Ecto neural progenitor cell (in vitro differentiated cells): ENCODE measurements at places on chromosomes 3 and 15.

GRCh38 chr3:66438046-66438445 lies 62.8 kb downstream of the LRIG1 start:
- no peak for DNase-seq

DNA sequence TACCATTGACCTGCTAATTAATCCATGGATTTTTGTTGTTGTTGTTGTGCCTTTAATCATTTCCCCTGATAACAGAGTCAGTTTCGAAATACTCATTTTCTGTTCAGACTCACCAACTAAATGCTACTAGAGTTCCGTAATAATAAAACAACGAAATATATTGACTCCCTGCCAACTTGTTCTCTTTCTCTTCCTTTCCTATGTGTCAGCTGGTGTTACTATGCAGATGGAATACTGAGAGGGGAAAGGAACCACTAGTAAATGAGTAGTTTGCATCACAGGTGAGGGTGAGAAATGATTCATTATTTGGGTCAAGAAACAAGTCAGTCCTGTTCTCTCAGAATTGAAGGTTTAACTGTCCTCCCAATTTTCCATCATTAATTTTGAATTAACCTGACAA lies 1027.3 kb downstream of the TUSC7 start:
- DNase-seq = no peak

GRCh38 chr3:134877788-134878187 lies 82.7 kb downstream of the EPHB1 start:
- DNase-seq = no peak

GRCh38 chr3:60308808-60309207 lies 942.4 kb downstream of the FHIT start:
- DNase-seq = no peak

DNA sequence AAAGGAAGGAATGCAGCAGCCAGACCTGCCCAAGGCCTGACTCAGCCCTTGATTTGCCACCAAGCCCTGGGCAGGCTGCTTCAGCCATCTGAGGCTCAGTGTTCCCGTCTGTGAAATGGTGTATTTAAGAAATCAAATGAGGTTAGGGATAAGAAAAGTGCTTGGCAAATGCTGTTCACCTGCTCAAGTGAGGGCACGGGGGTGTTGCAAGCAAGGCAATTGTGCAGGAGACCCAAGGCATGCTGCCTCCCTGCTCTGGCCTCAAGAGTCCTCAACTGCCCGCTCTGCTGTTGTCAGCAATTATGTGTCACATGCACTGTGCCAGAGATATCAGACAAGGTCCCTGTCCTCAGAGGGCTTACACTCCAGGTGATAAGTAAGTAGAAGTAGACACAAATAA lies 101.8 kb downstream of the TPRA1 start:
- DNase-seq = no peak

DNA sequence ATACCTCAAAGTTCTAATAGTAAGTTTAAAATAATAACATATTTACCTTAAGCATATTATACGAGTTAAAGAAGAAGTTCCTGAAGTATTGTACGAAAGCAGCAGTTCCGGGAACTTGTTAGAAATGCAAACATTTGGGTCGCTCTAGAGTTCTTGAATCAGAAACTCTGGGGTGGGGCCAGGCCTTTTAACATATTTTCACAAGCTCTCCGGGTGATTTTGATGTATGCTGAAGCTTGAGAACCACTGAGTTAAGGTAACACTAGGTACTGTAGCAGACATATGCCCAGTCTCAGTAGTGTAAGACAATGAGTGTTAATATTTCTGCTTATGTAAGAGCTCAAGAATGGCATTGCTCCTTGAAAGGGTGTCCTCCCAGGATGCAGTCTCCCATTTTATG lies 461.1 kb downstream of the C3orf38 start:
- DNase-seq = no peak

- peak; percentile 70 for DNase-seq
Measured at GRCh38 chr15:74821091-74821789, 5.2 kb upstream of the CPLX3 start.

DNA sequence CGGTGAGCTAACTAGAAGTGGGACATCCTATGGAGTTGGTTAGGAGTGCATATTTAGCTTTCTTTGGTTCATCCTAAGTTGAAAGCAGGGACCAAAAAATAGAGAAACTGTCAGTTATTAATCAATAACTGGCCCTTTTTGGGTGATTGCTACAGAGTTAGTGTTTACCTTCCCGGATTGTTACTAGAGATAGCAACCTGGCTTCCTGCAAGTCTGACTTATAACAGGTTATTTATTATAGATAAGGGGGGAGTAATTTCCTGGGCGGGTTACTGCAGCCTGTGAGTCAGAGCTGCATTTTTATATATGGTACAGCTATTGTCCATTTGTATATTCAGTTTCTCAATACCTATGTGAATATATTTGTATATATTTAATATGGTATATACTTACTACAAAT lies 522.0 kb downstream of the MFSD1 start:
- no peak for DNase-seq

DNA sequence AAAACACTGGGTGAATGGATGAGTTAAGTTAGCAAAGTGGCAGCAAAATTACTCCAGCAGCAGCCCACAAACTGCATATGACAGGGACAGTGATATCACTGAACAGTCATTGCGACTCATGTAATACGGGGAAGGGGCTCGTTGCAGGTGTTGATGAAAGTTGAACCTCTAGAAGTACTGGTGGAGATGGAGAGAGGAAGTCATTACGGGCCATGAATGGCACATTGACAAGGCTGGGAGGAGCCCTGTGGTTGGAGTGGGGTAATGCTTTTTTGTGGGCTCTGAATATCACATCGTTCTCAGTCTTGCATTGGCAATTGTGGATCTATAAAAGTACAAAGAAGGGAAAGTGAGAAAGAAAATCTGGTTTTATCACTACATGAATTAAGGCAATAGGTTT lies 278.1 kb downstream of the ZPLD1 start:
- no peak for DNase-seq

GRCh38 chr3:88149101-88149508 lies 654 bp upstream of the C3orf38 start:
- no peak for DNase-seq

- no peak for DNase-seq
Measured at GRCh38 chr3:99884484-99884883, 66.8 kb downstream of the CMSS1 start.

DNA sequence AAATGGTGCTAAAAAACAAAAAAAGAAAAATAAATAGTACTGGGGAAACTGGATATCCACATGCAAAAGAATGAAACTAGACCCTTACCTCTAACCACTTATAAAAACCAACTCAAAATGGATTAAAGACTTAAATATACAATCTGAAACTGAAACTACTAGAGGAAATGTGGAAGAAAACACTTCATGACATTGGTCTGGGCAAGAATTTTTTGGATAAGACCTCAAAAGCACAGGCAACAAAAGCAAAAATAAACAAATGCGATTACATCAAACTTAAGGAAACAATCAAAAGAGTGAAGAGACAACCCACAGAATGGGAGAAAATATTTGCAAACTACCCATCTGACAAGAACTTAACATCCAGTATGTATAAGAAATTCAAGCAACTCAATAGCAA lies 6.4 kb downstream of the IFT57 start:
- no peak for DNase-seq

- no peak for DNase-seq
Measured at GRCh38 chr3:79421273-79421672, 346.5 kb downstream of the ROBO1 start.
